ENCODE measurements at places on chromosomes 5 and 9. TPM values are rescaled to one million over a fixed set of nuclear protein-coding genes. Genes with fewer than 3 reads are reported as not detected.

DNA sequence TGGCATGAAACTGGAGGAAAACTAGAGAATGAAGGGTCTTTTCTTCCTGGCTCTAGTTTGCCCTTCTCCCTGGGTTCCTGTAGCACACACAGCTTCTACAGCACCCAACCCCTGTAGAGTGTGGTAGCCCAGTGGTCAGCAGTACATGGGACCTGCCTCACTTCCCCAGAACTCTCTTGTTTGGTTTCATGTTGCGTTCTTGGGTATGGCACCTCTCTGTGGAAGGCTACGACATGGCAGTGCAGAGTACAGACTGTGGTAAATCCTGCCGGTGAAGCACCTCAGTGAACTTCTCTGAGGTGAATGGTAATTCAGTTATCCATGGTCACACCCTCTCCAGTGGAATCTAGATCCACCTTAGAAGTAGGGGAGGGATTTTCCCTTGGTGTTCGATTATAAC is 105.5 kb downstream of the TLR4 start:
- DNase-seq = no peak

DNA sequence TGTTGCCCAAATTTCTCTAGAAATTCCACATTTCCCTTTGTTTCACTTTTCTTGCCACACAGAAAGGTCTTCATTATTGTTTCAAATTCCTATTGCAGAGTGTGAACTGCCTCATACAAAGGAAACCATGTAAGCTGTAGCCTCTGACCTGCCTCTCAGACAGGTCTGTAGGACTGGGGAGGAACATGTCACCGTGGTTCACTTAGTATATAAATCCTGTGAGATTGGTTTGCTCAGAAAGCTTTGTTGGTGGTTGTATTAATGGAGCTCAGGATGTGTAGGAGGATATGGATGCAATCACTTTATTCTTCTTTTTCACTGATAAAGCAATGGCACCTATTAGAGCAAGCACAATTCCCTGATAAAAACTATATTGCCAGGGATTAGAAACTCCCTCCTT is 4.2 kb downstream of the SGCD start:
- no peak for DNase-seq

GRCh38 chr5:145697251-145697990 is 137.7 kb downstream of the PRELID2 start:
- DNase-seq = no peak

- DNase-seq = no peak
Measured at GRCh38 chr5:29587832-29588231, 1605.7 kb upstream of the CDH6 start.

DNA sequence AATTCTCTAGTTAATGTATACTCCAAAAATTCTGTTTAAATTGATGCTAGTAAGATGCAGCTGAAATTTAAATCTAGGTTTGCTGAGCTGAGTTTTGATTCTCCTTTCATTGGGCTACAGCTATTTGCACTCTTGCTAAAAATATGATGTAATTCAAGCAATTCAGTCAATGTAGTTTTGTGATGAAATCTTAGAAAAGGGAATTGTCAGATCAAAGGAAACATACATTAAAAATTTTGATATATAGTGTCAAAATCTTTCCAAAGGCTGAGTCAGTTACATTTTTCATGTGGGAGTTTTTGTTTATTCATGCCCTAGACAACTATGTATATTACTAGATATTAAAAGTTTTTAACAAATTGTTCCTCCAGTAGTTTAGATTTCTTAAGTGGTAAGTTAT is 334.9 kb upstream of the DAB2 start:
- DNase-seq = no peak

DNA sequence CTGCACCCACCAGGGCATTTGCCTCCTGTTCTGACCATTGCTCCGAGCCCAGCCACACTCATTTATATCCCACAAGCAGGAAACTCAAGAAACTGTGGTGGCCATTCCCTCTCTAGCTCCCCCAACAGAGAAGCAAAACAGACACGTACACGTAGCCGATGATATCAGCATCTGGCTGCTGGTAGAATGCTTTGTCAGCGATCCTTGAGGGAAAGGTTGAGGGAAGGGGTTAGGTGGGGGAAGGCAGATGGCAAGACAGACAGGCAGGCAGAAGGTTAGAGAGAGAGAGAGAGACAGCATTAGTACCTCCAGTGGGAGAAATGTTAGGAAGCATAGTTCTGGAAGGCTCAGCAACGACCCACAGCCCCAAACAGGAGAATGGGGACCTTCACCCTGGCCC is 7.8 kb downstream of the HIGD2A start:
- DNase-seq = no peak

GRCh38 chr5:80275347-80275746 is 19.5 kb upstream of the SERINC5 start:
- no peak for DNase-seq

DNA sequence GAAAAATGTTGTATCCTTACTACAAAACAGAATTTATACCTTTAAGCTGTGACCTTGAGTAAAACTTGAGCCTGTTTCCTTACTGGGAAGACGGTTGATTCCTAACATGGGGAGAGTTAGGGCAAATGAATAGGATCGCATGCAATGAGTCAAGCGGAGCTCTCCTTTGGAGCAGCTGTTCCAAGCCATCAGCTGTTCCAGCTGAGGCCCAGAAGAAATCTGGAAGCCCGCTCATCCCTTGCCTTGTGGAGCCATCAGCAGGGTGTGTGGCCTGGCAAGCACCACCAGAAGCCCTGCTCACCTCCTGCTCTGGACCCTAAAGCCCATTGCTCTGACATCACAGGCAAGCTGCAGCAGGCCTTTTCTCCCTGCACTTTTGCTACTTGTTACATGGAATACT is 8.0 kb downstream of the KIAA1191 start:
- DNase-seq = no peak

DNA sequence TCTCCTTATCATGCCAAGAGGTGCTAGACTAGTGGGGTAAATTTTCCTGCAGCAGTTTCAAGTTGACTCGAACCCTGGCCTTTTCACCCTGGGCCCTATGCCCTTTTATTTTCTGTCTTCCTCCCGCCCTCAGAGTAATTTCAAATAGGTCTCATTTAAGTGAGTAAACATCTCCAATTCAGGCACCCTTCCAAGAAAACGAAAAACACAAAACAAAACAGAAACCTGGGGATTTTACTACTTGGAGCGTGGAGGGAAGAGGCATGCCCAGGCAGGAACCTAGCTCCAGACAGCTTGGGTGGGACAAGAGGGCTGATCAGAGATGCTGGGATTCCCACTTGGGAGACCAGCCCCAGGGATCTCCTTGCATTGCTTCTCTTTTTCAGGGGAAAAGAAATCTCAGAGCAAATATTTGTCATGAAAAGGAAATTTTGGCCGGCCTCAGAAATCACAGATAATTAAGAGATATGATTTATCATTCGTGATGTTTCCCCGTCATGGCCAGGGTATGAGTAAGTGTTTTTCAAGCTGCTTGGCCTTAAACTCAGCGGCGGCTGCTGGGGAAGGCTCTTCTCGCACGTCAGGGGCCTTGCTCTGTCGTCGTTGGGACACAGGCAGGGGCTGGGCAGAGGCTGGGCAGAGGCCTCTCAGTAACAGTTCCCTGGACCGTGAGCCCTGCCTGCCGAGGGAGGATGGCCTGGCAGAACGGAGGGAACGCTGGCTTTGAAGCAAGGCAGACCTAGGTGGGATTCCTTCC is 248.6 kb upstream of the KLF4 start:
- no peak for DNase-seq

DNA sequence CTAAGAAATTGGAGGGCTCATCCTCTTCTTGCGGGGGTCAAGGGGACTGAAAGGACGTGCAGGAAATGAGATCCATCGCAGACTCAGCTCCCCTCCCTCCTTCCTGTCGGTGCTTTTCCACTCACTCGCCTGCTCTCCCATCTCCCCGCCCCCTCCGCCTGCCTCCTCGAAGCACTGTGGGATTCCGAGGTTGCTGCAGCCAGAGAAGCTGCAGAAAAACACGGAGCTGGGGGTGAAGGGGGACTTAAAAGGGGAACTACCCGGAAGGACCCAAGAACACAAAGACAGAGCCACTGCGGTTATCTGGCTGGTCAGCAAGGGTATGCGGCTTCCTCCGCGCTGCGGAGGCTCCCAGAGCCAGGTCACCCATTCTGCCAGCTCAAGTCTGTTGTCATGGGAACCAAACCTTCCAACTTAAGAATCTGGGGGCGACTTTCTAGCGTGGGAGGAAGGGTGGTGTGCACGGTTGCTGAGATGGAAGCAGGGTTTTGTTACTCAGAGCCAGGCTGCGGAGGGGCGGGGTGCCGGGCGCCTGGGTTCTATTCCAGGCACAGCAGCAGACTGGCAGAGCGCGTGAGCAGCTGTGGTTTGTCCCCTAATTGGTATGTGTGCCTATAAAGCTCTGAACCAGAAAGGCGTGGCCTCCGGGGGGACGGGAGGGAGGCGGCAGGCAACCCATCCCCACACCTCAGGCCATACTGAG is 24.9 kb downstream of the PCDHGC5 start:
- peak; percentile 70 for DNase-seq

DNA sequence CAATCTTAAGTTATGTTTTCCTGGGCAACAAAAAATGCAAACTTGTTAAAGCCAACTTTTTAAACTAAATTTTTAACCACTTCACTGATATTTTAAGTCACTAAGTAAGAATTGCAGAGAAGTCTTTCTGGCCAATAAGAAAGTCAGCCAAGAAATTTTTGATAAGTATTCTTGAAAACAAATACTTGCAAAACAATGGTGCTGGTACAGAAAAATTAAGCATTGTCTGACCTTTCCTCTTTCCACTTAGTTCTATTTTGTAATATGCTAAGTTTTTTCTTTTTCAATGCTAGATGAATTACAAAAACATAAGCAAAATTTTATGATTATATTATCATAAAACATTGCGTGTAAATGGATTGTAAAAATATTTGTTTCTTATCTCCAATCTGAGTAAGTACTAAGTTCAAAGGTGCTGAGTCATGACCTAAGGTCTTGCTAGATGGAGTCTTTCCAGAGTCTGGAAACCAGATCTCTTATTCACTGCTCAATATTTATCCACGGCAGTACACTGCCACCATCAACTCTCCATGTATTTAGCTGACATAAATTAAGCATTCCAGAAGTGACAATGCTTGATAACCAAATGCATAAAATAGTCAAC is 139.7 kb downstream of the MEF2C start:
- DNase-seq = no peak

DNA sequence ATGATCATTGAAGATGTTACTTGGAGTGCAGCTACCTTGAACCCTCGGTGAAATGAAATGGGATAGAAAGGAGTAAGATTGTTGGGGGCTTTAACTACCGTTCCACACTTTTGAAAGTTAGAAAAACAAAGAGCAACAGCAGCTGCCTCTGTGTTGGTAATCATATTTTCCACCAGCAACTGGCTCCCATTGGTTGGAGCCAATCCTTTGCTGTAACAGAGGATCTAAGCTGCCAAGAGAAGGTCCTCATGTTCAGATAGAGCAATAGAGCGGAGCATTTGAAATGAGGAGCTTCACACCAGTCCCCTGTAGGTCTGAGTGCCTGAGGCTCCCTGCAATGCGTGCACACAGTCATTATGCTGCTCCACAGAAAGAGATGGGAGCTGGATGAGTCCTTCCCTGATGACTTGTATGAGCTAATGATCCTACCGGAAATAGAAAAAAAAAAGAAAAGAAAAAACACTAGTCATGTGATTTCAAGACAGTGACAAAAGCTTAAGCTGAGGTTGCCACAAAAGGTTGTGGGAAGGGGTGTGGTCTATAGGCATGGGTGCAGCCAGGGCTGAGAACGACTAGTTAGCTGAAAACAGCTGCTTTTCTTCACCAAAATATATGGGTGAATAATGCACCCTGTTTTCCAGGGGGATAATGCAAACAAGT is 300.7 kb downstream of the MLLT3 start:
- no peak for DNase-seq

GPR150 gene
- total RNA-seq = not detected

DNA sequence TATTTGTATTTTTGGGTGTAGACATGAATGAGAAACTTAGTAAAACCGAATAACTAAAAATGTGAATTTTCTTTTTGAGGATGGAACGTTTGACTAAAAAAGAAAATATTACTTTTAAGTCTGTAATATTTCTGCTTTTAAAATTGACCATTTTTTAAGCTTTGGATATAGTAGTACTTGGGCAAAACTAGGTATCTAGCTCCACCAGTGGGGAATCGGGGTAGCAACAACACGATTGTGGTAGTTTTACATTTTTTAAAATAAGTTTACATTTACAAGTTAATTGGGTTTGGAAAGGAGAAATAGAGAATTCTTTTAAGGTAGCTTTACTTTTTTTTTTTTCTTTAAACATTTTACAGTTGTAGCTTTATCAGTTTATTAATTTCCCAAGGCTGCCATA is 154.4 kb downstream of the MAN2A1 start:
- no peak for DNase-seq

GRCh38 chr5:159965031-159965837 is 43.7 kb upstream of the TTC1 start:
- DNase-seq = peak; percentile 57

- no peak for DNase-seq
Measured at GRCh38 chr5:110256298-110256697, 470.2 kb downstream of the TMEM232 start.

NUTM2G gene
- total RNA-seq = not detected

IL9 gene
- total RNA-seq = not detected

GRCh38 chr5:45695804-45696156 is 400 bp downstream of the HCN1 start:
- DNase-seq = no peak

DELE1 gene
- 93.5 TPM for total RNA-seq

- DNase-seq = no peak
Measured at GRCh38 chr5:163489055-163489744, 16.2 kb upstream of the MAT2B start.

TMEM252 gene
- total RNA-seq = not detected

- DNase-seq = peak; percentile 3
Measured at GRCh38 chr5:138177941-138178515, 402 bp downstream of the BRD8 start.

DNA sequence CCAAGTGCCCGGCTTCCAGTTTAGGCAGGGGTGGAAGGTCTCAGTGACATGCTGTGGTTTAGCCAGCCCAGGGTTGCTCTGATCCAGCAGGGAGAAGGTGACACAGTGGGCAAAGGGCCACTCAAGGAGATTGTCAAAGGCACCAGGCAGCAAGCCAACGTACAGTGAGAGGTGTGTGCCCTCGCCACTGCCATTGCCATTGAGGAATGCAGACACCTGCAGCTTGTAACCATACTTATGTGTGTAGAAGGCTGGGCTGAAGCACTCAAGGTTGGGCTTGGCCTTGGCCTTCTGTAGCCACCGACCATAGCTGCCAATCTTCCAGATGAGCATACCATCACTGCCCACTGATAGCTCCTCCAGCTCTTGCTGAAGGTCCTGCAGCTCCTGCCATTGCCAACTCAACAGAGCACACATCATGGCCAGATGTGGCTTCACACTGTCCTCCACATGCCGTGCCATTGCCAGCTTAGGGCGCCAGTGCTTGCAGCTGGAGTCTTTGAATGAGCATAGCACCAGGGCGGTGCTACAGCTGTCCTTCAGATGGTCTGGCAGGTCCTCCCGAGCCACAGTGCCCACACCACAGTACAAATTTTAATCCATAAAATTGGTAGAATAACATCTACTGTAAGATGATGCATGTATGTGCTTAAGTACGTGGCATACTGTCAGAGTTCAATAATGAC is 59.7 kb upstream of the HMHB1 start:
- DNase-seq = no peak

GRCh38 chr9:69283003-69283402 is 42.0 kb upstream of the ENTREP1 start:
- DNase-seq = no peak

Measured in neural crest cell (in vitro differentiated cells).